ENCODE measurements at places on chromosomes 11 and 22.

DNA sequence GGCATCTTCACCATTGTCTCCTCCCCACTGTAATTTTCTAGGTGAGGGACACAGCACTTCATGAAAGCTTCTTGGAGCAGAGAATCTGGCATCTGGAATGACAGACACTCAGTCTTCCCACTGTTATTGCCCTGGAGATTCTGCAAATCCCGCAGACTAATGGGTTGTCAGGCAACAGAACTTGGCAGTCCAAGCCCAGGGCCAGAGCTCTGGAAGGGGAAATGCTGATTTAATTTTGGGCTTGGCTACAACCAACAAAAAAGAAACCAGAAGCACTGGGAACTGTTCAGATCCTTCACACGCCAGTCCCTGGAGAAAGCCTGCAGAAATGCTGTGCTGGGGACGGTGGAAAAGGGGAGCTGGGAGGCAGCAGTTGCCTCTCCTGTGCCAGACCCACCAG, 71.5 kb upstream of the BID start:
- DNase-seq, result no peak

GRCh38 chr22:44409974-44410316, 88.1 kb downstream of the RTL6 start:
- no peak for DNase-seq

- DNase-seq, result no peak
Observed at GRCh38 chr11:15057329-15057728, 16.1 kb upstream of the CALCB start.

DNA sequence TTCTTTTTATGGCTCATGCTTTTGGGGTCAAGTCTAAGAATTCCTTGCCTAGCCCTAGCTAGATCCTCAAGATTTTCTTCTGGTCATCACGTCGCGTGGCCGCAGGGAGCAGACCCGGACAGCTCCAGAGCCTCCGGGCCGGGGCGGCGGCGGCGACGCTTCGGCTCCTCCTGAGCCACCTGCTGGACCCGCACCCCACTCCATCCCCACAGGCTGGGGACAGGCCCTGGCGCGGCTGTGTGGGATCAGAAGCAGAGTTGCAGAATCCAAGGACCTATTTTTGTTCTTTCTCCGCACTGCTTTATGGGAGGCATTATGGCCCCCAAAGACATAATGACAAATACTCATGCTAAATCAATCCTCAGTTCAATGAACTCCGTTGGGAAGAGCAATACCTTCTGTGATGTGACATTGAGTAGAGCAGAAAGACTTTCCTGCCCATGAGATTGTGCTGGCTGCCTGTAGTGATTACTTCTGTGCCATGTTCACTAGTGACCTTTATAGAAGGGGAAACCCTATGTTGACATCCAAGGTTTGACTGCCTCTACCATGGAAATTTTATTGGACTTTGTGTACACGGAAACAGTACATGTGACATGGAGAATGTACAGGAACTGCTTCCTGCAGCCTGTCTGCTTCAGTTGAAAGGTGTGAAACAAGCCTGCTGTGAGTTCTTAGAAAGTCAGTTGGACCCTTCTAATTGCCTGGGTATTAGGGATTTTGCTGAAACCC, 12.4 kb upstream of the SCARF2 start:
- DNase-seq, result no peak

GRCh38 chr11:86142170-86142569, 73.3 kb upstream of the PICALM start:
- DNase-seq, result no peak

DNA sequence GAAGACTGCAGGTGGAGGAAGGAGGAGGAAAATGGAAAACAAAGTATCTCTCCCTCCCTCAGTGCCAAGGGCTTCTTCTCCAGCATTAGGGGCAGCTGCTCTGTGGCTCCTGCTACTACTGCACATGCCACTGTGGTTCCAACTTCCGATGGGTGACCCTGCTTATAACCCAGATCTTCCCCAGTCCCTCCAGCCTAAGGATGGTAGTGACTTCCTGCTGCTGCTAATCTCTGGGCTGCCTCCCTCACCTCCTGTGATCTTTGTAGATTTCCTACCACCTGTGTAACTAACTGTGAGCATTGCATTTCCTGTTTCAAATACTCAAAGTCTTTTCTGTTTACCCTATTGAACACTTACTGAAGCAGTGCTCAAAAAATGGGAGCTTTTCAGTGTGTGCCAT, 28.7 kb upstream of the TRPC6 start:
- no peak for DNase-seq

DNA sequence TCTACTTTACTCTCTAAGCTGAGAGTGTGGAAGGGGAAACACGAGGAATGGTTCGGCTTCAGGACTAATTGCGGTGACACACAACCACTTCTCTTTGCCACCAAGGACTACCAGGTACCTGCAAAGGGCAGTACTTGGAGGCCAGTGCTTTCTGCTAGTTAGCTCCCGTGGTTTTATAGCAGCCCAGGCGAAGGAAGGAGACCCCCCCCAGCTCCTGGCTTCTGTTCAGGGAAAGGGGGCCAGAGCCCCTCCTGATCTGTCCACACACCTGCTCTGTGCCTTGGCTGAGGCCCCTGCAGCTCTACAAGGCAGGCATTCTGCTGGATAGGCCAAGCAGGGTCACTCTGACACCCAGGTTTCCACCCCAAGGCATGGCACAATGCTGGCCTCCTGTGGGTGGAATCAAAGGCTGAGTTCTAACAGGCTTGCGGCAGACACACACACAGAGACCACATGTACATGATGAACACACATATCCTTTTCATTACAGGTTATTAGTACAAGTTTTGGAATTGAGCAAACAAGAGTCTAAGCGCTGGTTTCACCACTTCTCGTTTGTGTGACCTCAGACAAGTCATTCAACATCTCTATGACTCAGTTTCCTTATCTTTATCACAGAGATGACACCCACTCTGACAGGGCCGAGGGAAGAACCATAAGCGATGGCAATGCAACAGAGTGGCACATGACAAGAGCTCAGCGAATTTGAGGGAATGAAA, 7.5 kb downstream of the SERPIND1 start:
- no peak for DNase-seq

GRCh38 chr11:2593393-2593950, 106.3 kb downstream of the KCNQ1OT1 start:
- no peak for DNase-seq

DNA sequence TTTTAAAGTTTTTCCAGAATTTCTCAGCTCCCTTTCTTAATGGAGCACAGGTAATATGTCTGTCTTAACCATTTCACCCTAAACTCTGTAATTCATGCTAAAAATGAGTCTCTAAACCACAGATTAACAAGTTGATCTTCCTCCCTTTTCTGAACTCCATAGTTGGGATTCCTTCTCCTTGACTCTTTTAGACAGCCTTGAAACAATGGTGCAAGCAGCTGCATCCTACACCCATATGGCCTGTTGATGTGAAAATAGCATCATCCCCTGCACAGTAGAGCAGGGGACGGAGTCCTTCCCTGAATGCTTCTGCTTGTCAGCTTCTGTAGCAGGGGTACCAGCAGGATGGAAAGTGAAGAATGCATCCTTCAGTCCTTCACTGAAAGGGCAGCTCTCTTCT, 192.8 kb upstream of the SORL1-AS1 start:
- DNase-seq, result no peak

DNA sequence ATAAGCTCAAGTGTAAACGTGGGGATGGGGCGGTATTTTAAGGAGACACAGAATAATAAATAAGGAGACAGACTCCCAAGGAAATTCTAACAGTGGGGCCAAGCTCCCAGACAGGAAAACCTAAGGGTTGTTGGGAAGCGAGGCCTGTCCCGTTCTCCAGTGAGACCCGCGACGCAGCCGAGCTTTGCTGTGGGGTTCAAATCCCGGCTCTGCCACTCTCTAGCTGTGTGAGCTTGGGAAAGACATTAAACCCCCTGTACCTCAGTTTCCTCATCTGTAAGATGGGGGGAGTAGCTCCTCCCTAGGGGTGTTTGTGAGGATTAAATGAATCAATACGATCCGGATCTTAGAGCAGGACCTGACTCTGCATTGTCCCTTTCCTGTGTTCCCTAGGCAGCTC, 106.8 kb downstream of the TRIM29 start:
- DNase-seq, result no peak

- no peak for DNase-seq
Observed at GRCh38 chr11:29962243-29962642, 54.6 kb downstream of the KCNA4 start.

GRCh38 chr11:6611092-6611962, 689 bp downstream of the TAF10 start:
- no peak for DNase-seq

- DNase-seq, result peak; percentile 29
Observed at GRCh38 chr11:32829680-32830412, at the start of gene PRRG4. PRRG4 (plus strand) TSS chr11:32829927; CDS start chr11:32830530, 603 bp downstream.

- DNase-seq, result no peak
Observed at GRCh38 chr11:114964676-114965214, 286.4 kb downstream of the NXPE2 start.

GRCh38 chr11:58047818-58048217, 17.1 kb downstream of the OR6Q1 start:
- no peak for DNase-seq

DNA sequence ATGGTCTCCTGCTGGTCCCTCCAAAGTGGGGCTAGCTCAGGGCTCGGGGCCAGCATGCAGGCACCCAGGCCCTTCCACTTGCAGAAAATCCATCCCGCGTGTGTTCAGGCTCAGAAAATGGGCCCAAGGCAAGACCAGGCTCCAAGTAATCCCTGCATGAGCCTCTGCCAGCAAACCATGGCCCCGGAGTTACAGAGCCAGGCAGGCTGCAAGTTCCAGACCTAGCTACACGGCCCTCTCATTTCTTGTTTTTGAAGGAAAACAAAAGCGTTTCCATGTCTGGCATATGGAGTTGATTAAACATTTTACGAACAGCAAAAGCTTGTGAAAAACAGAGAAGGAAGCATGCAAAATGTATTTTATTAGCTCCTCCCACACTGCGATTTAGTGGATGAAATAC, 29.7 kb downstream of the KIAA0930 start:
- no peak for DNase-seq

DNA sequence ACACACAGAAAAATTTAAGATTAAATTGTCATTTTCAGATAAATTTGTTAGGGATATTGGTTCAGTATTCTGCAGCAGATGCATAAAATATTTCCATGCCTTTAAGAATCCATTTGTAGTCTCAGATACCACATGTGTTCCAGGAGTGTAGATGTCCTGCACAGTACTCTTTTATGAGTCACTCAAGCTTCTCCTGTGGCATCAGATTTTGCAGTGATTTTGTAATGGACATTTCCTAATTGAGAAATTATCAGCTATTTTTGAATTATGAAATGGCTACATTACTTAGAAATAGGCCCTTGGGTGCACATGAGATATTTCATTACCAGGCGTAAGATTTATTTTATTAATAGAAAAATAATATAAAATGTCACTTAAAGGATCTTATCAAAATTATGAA, 18.9 kb downstream of the MMP3 start:
- DNase-seq, result no peak

DNA sequence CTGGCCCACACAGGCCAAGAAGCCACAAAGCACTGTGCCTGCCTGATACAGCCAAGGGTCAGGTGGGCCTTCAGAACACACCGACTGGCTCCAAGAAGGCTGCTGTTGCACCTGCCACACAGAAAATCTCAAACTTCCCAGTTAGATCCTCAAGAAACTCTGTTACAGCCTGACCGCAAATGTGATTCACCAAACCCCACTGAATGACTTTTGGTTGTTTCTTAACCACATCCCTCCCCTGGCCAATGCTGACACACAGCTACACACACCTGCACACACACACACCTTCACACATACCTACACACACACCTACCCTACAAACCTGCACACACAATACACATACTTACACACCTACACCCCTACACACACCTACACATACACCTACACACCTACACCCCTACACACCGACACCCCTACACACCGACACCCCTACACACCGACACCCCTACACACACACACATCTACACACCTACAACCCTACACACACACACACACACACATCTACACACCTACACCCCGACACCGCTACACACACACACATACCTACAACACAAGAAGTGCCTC, 31.5 kb downstream of the CDKN1C start:
- DNase-seq, result no peak

- no peak for DNase-seq
Observed at GRCh38 chr11:15967966-15968365, 388.4 kb downstream of the SOX6 start.

GRCh38 chr11:102331341-102331740, 14.1 kb downstream of the BIRC3 start:
- DNase-seq, result no peak

GRCh38 chr11:79691445-79691844, 250.6 kb upstream of the TENM4 start:
- DNase-seq, result no peak

DNA sequence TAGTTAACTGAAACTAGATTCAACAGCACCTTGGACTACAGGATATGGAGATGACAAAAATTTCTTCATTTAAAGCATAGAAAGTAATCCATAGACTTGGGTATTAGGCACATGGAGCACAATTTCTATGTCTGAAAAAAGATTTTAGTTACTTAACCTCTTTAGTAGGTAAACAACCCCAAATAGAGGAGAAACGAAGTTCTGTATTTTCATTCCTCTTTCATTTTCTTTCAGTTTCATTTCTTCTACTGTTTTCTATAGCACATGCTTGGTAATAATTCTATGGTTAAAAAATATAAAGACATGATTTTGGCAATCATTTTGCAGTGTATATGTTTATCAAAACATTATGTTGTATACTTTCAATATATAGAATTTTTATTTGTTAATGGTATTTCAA, 99.5 kb downstream of the CASP12 start:
- DNase-seq, result no peak

DNA sequence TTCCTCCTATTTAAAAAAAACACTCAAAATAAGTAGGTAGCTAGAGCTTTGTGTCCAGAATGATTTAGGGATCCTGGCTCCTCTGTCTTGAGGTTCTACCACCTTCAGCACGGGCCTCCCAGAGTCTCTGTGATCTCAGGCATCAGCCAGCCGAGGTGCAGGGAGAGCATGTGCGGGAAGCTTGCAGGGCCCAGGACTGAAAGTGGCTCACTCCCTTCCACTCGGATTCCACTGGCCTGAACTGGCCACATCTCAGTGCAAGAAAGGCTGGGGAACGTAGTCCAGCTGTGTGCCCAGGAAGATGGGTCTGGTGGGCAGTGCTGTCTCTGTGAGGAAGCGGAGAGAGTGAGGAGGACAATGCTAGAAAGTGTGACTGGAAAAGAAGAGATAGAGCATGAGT, 68.3 kb upstream of the MYOD1 start:
- DNase-seq, result no peak

- no peak for DNase-seq
Observed at GRCh38 chr11:79441461-79441875, 638 bp upstream of the TENM4 start.

DNA sequence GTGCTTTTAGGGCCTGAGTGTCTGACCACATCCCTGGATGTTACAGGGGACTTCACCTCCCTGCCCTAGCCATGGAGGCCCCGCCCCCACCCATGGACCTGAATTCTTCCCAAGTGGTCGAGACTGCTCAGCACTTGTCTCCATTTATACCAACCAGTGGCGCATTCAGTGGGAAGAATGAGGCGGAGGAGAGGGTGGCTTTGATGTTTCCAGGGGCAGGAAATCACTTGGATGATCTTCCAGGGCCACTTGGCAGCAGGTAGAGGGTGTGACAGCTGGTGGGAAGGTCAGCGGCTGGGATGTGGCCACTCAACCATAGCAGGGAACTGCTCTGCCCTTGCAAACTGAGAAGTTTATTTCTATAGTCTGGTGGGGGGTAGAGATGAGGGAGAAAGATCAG, 155.1 kb upstream of the BLID start:
- DNase-seq, result no peak

- DNase-seq, result no peak
Observed at GRCh38 chr22:45228401-45228754, 12.3 kb downstream of the KIAA0930 start.

All from cortex of kidney (tissue), 1 donor.